ENCODE measurements at places on chromosomes 2 and 18.

- DNase-seq, result no peak
These were observed 276.8 kb upstream of the EPAS1 start for GRCh38 chr2:46020416-46020815.

- no peak for DNase-seq
These were observed 19.5 kb downstream of the WIPF1 start for GRCh38 chr2:174577967-174578589.

GRCh38 chr18:35409911-35410310, 32.8 kb upstream of the ZNF396 start:
- no peak for DNase-seq

DNA sequence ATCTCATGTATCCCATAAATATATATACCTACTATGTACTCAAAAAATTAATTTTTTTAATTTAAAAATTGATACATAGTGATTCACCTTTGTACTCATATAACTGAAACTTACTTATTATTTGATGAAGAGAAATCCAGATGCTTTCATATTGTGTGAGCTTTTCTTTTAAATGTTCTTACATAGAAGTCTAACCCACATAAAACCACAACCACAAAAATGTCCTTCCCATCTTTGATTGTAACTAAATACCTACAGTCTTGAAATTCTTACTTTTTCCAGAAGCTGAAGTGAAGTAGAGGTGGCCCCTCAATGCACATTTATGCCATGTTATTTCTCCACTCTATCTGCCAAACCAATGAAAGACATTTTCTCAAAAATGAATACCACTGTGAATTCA, 117.9 kb upstream of the COL5A2 start:
- no peak for DNase-seq

DNA sequence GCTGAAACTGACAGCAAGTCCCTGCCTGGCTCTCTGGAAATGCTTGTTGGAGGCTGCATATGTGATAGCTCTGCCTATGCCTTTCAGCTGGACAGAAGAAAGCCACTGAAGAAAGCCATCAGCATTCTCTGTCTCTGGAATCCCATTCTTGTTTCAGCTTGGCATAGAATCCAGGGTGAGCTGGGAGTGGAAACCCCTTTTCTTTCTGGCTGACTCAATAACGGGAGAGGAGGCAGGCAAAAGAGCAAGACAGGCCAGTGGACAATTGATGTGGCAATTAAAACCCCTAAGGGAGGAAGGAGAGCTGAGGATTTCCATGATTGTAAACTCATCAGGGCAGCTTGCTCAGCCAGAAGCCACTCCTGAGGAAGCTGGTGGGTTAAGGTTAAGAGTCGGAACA, 208.1 kb downstream of the CLIP4 start:
- no peak for DNase-seq

DNA sequence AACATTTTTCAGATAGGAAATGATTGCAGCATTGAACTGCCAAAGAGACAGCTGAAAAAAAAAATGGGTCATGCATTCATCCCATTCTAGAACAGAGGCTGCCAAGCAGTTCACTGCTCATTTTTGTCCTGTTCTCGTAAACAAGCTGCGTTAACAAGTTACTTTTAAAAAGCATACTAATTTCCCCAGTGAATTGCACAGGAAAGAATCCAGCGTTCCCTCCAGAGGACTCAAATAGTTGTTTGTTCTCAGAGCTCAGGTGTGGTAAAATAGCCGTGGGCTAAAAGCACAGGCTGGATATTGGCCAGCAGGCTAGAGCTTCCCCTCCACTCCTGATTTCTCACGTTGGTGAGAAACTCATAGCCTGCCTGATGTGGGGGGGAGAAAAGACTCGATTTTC, 76.1 kb upstream of the AQP4 start:
- DNase-seq, result no peak

GRCh38 chr18:70234667-70235459, 29.4 kb upstream of the RTTN start:
- DNase-seq, result no peak

DNA sequence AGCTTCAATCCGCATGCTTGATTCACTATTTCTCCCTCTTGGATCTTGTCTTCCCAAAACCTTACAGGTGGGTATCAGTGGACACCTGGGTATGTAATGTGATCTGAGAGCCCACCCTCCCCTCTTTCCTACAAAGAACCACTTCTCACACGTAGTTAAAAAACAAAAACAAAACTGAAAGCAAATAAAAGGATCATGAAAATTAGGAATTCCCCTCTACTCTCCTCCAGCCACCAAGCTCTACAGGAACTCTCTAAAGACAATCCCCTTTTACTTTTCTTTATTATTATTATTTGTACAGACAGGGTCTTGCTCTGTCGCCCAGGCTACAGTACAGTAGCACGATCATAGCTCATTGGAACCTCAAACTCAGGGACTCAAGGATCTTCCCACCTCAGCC, 40.8 kb upstream of the MYO1B start:
- DNase-seq, result no peak

DNA sequence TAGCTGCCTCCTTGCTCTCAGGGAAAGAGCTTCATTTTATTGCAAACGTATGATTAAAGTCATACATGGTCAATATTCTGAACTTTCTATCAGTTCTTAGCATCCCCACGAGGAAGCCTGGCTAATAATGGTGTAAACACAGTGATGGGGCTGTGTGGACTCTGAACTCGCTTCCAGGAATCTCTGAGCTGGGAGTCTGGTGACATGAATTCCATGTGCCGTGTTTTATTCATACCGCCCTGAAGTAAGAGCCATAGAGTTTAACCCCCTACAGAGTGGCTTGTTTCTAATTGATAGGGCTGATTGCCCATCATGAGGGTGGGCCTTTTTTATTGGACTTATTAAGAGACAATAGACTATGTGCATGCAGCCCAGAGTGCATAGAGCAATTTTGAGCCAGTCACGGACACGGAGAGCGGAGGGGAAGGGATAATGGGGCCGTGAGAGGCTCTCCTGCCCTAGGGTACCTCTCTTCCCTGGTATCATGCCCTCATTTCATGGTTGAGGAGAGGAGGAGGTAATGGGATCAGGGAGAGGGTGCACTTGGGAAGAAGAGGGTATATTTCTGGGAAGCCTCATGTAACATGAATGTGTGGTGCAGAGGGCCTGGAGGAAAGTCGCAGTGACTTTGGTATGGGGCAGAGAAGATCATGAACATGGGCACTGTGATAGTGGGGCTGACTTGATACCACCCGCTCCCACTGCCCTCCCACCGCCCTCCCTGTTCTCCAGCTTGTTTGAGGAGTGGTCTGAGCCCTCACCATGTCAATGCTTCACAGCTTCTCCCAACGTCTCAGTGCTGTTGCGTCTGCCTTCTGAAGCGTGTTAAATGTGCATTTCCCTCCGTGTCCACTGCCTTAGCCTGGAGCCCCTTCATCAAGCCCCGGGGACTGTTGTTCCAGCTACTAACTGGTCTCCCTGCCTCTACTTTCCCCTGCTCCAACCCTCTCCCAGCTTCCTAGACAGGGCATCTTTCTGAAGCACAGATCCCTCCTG, 73.2 kb downstream of the IL1R2 start:
- DNase-seq, result no peak

DNA sequence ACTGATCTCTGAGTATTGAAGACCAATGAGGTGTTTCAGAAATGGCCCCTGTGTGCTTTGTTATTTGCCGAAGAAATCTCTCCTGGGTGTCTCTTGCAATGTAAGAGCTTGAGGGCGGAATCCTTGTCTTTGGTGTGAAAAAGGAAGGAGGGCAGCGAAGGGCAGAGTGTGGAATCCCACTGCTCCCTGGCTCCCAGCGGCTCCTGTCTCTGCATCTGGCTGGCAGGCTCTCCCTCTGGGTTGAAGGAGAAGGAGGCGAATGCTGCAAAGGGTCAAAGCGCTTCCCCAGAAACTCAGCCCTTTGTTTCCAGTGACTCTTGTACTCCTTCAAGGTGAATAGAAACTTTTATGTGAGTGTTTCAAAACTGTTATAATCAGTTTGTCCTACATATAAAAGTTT, 457.5 kb downstream of the CNTNAP5 start:
- DNase-seq, result no peak

DNA sequence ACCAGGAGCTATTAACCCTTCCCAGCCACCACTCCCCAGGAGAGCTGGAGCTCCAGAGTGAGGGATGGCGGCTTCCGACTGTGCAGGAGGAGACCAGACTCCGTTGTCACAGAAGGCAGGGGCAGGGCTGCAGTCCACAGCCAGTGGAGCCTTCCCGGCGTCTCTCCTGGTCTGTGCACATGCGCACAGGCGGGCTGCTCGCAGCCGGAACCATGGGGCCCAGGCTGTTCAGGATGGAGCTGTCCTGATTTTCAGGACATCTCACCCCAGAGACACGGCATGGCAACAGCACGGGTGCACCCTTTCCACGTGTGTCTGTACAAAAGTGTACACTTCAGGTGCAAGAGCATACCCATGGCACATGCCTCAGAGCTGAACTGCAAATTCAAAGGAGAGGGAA, 28.9 kb downstream of the EIPR1 start:
- no peak for DNase-seq

DNA sequence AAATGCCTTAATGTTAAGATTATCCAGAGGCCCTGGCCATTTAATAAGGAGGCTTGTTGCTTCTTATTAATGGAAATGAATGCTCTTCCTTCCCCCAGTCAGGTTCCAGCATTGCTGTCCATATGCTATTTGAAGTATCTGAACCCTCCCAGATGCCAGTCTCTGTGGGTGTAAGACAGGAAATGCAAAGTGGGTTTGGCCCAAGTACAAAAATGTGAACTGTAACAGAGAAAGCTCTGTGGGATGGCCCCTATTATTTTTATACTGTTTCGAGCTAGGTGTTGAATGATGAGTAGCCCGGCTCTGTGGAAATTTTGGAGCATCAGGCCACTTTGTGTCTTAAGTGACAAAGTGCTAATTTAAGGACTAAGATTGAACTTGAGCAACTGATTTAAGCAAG, 141.0 kb downstream of the UXS1 start:
- DNase-seq, result peak; percentile 65

GRCh38 chr2:238438856-238439849, 12.4 kb downstream of the ASB1 start:
- no peak for DNase-seq

DNA sequence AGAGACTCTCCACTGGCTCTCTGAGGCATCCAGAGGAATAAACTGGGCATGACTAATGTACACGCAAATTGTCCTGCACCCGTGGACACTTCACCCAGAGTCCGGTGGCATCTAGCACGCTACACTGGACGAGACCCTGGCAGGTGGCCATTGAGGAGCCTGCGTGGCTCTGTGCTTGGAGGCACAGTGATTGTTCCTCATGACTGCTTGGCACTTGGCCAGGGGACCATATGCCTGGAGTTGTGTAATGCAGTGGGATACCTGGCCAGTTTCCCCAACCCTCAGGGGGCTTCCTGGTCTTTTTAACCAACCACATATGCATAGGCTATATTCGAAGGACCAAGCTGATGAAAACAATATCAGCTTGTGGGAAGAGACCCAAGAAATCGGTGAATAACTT, 66.6 kb downstream of the MTCL1 start:
- DNase-seq, result no peak

DNA sequence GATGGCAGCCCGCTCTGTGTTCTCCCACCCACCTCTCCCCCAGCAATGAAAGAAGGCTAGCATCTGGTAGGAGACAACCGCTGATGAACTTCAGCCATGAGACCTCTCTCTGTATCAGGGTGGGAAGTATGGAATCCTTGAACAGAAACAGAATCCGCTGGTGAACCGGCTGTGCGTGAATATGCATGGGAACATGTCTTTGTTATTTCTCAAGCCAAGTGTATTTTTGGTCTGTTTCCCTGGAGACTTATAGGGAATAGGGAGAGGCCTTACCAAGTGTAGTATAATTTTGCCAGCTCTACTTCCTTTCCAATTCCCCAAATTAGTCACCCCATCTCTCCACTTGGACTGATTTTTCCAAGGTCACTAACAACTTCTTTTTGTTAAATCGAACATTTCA, 30.1 kb downstream of the WNT10A start:
- no peak for DNase-seq

DNA sequence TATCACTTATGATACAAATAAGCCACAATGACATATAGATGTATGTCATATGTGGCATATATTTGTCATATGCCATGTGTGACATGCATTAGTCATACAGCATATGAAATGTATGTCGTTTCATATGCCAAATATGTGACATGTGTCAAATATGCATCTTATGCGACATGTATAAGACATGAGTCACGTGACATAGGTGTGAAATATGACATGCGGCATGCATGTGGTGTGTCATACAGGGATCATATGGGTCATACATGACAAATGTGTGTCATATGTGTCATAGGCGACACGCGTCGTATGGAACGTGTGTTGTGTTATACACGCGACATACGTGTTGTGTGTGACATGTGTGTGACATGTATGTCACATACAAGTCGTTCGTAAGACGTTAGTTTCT, 2154.0 kb upstream of the PIK3C3 start:
- DNase-seq, result no peak

- DNase-seq, result peak; percentile 20
These were observed 53.4 kb downstream of the CD28 start for GRCh38 chr2:203759690-203760365.

GRCh38 chr2:63051042-63051794, 588 bp downstream of the OTX1 start:
- no peak for DNase-seq

- DNase-seq, result no peak
These were observed 10.9 kb downstream of the TMBIM1 start for GRCh38 chr2:218281449-218281848.

DNA sequence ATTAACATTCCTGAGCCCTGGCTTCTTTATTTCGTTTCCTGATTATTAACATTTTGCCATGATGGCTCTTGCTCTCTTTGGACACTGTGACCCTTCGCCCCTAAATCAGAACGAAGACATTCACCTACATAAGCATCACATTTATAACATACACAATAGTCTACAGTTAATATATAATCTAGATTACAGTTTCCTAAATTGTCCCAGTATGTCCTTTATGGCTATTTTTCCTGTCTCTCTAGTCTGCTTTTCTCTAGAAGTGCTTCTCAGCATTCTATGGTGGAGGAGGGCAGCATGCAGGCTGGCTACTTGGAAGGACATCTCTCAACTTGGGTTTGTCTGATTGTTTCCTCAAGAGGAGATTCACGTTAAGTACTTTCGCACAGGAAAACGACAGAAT, 49.9 kb downstream of the FAM210A start:
- DNase-seq, result no peak

DNA sequence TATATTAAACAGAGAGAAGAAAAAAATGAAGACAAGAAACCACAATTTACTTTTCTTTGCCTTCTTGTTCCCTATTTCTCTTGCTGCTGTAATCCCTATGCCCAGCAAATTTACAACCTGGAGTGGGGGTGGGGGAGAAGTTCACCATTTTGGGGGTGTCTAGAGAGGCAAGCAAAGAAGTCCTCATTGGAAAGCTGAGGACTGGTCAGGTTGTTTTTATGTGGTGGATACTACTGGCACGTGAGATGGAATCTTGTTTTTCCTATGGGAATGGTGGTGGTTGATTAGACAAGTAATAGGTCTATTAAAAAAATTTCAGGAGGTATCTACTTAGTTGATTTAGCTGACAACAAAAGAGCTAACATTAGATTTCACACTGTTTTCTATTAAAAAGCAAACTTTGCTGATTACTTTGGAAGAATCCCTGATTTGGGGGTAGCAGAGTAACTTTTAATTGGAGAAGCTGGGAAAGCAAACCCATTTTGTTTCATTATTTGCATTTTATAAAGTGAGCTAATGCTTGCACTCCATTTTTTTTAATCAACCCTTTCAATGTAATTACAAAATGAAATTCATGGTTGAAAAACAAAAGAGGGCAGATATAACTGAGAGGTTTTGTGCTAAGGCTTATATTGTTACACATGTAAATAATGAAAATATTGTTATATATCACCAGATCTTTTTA, 6.0 kb downstream of the POU3F3 start:
- DNase-seq, result no peak

Data from HFF-Myc (cell line).